ENCODE measurements at places on chromosomes 11 and 22.

GRCh38 chr22:24146194-24146616 lies 35.1 kb upstream of the SUSD2 start:
- DNase-seq, result no peak

DNA sequence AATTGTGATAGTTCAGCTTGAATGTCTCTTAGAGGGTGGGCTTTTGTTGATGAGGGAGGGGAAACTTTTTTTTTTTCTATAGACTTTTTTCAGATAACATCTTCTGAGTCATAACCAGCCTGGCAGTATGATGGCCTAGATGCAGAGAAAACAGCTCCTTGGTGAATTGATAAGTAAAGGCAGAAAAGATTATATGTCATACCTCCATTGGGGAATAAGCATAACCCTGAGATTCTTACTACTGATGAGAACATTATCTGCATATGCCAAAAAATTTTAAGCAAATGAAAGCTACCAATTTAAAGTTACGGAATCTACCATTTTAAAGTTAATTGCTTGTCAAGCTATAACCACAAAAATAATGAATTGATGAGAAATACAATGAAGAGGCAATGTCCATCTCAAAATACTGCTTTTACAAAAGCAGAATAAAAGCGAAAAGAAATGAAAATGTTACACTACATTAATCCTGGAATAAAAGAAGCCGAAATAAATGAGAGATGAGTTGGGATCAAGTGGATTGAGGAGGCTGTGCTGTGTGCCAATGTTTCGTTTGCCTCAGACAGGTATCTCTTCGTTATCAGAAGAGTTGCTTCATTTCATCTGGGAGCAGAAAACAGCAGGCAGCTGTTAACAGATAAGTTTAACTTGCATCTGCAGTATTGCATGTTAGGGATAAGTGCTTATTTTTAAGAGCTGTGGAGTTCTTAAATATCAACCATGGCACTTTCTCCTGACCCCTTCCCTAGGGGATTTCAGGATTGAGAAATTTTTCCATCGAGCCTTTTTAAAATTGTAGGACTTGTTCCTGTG lies 3.9 kb downstream of the MALAT1 start:
- DNase-seq, result no peak

DNA sequence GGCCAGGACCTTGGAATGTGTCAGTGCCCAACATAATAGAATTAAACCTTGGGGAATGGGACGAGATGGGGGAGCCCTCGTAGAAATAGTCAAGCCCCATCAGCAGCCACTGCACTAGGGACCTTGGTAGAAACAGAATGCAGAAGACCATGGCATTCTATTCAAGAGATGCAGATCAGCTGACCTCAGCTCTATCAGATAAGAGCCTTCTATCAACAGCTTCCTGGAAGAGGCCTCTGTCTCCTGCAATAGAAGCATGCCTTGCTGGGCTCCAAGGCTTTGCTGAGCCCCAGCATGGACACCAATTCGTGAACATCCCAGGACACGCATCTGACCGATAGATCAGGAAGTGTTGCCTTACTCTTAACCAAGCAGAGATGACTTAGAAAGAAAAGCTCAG lies 27.5 kb upstream of the FLI1 start:
- no peak for DNase-seq

- DNase-seq, result no peak
Measured at GRCh38 chr11:29361369-29361768, 655.5 kb downstream of the KCNA4 start.

DNA sequence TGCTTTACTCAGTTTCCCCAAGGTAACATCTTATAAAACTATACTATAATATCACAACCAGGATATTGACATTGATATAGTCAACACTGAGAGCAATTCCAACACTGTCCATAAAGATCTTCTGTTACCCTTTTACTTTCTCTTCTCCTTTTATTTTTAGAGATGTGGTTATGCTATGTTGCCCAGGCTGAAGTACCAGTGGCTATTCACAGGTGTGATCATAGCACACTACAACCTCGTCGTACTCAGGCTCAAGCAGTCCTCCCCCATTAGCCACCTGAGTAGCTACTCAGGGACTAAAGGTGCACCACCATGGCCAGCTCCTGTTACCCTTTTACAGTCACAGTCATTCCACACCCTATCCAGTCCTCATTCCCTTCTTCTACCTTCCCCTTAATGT lies 119.7 kb downstream of the CWF19L2 start:
- no peak for DNase-seq

- no peak for DNase-seq
Measured at GRCh38 chr11:17719028-17719937, at the start of gene MYOD1. Gene MYOD1, plus strand, starts transcription at chr11:17719571. Its CDS starts 212 bp downstream, at chr11:17719783.

DNA sequence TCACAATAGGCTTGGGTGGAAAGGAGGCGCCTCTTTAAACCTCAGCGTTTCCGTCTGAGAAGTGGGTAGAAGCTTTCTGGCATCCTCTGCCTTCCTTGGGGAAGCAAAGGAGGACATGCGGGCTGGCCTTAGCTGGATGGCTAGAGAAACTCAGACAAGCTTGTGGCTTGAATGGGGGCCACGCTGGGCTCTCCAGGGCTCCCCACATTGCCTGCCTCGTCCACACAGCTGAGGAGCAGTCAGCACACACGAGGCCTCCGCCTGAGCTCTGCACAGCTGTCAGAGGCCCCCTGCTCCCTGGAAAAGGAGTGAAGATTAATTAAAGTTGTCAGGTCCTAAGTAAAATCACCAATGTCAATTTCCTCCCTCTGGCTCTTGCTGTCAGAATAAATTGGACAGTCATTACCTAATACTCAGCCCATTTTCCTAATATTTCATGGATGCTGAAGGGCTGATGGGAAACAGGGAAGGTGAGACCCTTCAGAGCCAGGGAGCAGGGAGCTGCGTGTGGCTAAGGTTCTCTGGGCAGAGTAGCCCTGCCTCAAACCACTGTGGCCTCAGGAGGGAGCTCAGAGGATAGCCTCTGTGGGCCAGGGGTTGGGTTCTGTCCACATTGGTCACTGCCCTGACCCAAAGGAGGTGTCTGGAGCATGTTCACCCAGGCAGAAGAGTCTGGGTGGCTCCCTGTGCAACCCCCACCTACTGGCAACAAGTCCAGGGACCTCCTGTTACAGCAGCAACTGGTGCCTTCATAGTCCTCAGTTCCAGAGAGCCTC lies 118.3 kb upstream of the CD82 start:
- no peak for DNase-seq

GRCh38 chr22:42608136-42608822 lies 6.4 kb downstream of the POLDIP3 start:
- DNase-seq, result no peak

GRCh38 chr11:124625504-124626168 lies 3.0 kb downstream of the TBRG1 start:
- no peak for DNase-seq

GRCh38 chr11:128201009-128201408 lies 386.3 kb downstream of the ETS1 start:
- no peak for DNase-seq

GRCh38 chr11:70885281-70886231 lies 366.8 kb downstream of the SHANK2 start:
- DNase-seq, result no peak

DNA sequence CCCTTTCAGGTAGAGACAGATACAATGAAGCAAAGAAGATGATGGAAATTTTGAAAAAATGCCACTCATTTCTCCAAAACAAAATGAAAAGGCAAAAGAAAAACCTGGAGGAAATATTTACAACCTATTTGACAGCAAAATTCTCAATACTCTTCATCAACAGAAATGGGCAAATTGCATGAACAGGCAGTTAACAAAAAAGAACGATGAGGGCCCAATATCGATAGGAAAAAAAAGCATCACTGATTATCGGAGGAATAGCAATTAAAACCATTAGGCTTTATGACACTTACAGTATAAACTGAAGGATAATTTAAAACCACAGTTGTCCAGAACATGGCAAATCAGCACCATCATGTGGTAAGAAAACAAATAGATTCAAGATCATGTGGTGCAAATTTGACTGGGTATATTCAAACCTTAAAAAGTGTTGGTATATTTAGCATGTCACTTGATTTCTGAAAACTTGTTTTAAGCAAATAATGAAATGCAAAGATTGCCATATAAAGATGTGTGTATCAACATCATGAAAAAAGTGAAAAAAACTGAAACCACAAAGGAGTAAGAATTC lies 222.9 kb downstream of the BRD1 start:
- DNase-seq, result no peak

- DNase-seq, result no peak
Measured at GRCh38 chr11:35165030-35165422, 26.1 kb downstream of the CD44 start.

DNA sequence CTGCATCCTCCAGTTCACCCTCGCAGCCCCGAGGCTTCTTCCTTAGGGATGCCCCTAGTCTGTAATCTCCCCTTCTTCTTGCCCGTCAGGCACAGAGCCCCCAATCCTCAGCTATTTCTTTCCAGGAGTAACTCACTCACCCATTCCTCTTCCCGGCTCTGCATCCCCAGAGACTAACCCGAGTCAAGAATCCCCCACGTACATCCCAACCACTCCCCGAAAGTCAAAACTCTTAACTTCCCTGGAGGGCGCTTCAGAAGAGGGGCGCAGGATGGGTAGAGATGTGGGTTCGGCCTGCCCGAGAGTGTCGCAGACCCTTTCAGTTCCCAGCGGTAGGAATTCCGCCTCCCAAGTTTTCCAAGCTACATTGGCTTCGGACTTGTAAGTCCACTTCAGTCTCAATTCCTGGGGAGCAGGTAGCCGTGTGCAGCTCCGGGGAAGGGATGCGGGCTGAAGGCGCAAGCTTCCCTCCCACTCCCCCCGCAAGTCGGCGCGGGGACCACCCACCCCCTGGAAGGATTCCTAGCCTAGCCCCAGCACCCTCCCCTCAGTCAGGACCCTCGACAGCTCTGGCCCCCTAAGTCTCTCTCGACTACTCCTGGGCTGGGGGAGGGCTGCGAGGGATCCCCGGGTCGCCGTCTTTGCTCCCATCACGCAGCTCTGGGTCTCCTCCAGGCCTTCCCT lies 871 bp downstream of the BDNF start:
- no peak for DNase-seq

DNA sequence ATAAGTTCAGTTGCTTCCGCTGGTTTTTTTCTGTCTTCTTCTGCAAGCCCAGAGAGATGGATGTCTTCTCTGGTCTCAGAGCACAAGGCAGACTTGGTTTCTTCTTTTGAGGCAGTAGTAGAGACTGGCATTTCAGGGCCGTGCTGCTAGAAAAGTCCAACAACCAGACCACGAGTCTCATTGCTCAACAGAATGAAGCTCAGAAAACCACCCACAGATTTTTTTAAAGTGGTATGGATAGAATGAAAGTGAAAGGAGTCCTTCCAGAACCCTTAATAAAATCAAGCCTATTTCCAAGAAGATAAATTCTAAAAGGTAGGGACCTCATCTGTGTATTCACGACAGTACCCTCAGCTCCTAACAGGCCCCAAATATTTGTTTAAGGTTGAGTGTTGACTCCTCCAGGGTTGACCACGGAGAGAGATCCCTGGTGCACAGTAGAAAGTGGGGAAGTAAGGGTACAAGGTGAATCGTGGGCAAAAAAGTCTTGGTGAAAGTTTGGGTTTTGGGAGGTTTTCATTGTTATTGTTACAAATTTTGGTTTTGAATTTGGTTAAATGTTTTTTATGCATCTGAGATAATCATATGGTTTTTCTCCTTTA lies 43.6 kb upstream of the DDX6 start:
- no peak for DNase-seq

GRCh38 chr22:49023161-49023878 lies 804.4 kb downstream of the BRD1 start:
- peak; percentile 5 for DNase-seq

- DNase-seq, result no peak
Measured at GRCh38 chr11:45165806-45166603, 19.6 kb downstream of the PRDM11 start.

GRCh38 chr11:60528934-60529333 lies 13.7 kb downstream of the MS4A13 start:
- no peak for DNase-seq

DNA sequence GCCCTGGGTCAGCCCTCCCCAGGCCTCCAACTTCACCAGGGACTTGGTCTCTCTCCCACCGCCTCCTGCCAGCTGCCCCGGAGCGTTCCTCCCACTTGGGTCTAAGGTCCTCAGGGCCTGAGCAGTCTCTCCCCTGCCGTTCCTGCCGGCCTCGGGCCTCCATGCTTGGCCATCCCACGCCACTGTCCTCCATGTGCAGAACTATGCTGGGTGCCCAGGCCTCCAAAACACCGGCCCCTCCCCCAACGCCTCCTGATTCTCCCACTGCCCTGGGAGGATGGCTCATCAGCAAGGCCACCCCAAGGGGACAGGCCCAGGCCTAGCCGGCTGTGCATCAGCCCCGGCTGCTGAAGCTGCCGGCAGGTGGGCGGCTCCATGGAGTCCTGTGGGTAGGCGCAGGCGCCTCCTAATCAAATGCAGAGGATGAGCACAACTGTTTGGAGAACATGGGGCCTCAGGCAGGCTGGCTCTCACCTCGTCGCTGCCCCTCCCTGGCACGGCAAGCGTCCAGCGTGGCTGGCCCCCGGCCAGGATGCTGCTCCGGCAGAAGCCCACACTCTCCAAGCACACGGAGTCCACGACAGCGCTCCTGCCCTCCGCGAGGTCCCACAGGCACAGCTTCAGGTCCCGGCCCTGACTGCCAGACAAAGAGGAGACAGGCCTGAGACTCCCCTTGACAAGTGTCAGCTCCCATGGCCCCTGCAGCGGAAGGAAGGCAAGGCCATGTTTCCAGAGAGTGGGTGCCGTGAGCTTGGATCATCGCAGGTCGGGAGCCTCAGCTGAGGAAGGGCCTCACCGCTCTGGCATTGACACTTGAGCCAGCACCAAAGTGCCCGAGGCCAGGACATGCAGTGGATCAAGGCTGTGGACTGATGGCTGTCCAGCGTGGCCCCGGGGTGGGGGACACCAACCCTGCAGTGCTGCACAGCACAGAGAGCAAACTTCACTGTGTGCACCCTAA lies 42.6 kb downstream of the GNB1L start:
- no peak for DNase-seq

GRCh38 chr11:125382314-125382791 lies 113.7 kb downstream of the FEZ1 start:
- no peak for DNase-seq

- no peak for DNase-seq
Measured at GRCh38 chr22:38186429-38186828, 4.8 kb upstream of the PLA2G6 start.

- no peak for DNase-seq
Measured at GRCh38 chr11:83355391-83355790, 69.2 kb upstream of the CCDC90B start.

- DNase-seq, result no peak
Measured at GRCh38 chr11:25981998-25982397, 349.9 kb upstream of the ANO3 start.

DNA sequence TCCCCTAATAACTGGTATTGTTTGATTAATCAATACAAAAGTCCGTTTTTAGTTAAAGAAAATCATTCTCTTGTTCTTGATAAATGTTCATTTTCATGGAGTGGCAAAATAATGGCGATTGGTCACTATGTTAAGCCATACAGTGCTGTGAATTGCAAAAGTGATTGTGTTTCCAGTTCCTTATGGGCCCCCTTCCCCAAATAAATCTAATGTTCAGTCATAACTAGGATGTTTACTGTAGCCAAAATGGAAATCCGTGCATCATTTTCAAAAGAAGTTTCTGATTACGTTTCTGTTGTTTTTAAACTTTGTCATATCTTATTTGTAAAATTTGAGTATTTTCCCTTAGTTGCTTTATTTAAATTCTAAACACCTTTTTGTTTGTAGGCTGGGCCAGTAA lies 845 bp downstream of the RBM7 start:
- no peak for DNase-seq
